ENCODE measurements at places on chromosomes 16 and 17.

DNA sequence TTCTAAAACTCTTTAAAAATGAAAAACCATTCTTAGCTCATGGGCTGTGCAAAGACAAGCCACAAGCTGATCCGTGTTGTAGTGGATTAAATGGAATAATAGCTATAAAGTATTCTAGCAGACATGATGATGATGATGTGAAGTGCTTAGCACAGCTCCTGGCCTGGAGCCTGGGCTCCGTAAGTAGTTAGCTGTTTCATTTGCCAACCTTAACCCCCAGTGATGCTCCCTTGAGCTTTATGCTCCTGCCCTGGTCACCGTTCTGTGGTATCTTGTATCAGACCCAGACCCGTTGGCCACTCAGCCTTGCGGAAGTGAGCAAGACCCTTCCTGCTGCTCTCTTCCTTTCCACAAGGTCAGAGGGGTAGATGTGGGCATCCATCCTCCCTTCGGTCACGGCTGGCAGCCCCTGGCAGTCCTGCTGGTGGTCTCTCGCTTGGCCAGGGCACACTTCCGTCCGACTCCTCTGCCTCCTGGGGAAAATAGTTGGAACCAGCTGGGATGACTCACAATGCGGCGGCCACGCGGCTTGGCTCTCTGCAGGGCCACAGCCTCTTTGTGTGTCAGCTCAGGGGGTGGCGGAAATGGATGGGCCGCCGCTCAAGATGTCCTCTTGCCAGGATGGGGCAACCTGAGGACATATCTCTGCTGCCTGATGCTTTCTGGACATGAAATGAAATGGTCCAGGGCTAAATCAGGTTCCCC lies 79.1 kb downstream of the GPR139 start:
- DNase-seq, result no peak

- DNase-seq, result peak; percentile 37
These were observed 4.6 kb downstream of the MMP28 start for GRCh38 chr17:35790841-35791240.

GRCh38 chr17:10178506-10178991 lies 19.9 kb downstream of the GAS7 start:
- no peak for DNase-seq

DNA sequence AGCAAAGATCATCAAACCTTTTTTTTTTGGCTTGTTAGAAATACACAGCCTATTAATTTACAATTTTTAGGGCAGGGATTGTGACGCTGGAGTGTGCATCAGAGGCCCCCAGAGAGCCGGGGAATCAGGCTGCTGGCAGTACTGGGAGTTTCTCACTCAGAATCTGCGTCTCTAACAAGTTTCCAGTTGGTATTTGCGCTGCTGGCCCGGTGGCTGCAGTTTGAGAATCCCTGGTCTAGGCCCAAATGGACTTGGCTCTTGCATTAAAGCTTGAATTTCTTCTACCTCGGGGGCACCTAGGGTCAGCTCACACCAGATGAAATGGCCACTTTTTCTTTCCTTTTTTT lies 150.9 kb upstream of the CIBAR2 start:
- no peak for DNase-seq

DNA sequence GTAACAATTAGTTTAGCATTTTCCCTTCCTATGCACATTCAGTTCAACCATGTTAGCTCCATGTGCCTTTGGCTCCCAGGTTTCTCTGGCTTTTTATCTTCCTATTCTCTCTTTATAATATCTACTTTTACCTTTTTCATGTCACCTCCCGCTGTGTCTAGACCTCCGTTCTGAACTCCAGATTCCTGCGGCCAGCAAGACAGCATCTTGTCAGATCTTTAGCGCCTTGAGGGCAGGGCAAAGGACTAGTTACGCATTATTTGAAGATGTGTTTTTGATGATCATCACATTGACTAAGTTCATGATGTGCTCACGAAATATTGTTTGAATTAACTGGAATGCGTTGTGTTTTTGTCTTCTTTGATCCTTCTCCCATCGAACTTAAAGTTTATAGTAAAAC lies 1126.8 kb downstream of the CDH11 start:
- no peak for DNase-seq

GRCh38 chr17:82800885-82801284 lies 38.9 kb downstream of the ZNF750 start:
- DNase-seq, result no peak

GRCh38 chr16:6684076-6684673 lies 648.5 kb upstream of the RBFOX1 start:
- DNase-seq, result peak; percentile 35

DNA sequence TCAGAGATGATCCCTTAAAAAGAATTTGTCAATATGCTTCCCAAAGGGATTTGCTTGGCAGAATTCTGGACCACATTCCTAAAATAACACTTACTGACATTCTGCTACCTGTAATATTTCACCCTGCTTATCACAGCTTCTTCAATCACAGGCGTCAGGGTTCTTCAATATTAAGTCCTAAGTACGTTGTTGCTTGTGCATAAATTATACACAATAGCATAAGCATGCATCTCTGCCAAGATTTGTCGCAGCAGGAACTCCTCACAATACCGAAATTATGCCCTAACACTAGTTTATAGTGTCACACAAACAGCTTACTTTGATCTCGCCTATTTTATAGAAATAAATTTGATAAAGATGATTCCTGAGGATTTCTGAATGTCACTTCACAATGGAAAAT lies 48.9 kb downstream of the UBE2G1 start:
- DNase-seq, result no peak

DNA sequence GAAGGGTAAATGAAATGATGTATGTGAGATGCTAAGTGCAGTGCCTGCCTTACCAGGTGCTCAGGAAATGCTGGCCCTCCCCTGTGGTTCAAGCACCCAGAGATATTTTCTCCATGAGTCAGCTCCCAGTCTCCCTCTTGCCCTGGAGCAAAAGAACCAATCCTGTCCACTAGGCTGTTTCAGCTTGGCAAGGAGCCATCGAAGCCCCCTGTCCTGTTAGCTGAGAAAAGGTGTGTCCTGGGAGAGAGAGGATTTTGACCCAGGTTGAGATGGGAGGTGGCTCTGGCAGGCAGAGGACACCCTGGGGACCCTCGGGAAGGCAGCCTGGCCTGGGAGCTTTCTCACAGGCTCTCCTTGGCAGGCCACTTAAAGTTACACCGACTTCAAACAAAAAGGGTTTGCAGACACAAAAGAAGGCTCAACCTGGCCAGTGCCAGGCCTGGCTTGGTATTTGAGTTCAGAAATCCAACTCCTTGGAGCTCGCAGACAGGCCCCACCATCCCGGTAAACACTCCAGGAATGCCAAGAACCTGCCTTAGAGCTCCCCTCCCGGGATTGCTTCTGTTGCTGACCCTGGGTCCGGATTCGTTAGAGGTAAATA lies 29.6 kb downstream of the NTN1 start:
- DNase-seq, result peak; percentile 62

DNA sequence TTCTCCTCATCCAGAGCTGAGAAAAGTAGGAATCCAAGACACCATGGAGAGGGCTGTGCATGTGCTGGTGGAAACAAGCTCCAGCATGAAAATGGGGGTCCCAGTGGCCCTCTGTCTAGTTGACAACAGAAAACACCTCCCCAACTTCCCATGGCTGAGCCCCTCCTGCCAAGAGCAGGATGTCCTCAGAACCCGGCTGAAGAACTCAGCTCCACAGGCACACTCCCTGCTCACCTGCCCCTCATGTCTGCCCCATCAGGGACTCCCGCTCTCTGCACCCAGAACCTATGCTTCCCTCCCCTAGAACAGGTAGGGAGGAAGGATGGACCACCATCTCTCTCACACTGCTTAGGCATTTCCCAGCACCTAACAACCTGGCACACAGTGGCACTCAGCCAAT lies 167.2 kb downstream of the C16orf78 start:
- DNase-seq, result no peak

GRCh38 chr16:67137605-67138004 lies 13.2 kb downstream of the B3GNT9 start:
- no peak for DNase-seq

DNA sequence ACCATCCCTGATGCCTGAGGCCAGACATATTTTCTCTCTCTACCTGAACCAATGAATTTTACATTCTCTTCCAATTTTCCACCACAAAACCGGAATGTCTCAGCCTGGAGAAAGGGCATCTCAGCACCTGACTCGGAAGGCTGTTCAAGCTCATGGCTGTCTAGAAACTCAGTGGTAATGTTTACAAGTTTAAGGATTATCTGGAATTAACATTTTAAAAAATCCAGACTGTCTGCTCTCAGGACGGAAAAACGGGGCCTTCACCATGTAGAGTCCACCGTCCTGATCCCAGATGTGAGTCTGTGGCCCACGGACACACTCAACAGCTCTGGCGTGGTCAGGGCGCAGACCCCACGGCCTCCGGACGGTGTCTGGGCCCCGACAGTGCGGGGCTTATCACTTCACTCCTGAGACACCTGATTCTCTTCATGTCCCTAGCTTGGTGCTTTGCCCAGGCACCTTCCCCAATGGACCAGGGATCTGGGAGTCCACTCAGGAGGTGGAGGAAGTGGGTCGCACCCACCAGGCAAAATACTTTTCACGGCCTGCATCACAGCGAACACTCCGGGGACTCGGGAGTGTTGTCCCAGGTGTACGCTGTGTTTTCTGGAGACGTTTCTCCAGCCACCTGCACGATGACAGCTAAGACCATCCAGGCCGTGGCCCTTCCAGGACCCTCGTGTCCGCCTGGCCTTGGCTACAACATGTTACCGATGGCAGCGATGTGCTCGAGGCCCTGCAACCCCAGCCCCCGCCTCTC lies 101.5 kb downstream of the ZNF778 start:
- DNase-seq, result no peak

GRCh38 chr16:1277617-1278282 lies 21.9 kb downstream of the TPSD1 start:
- DNase-seq, result no peak

- DNase-seq, result peak; percentile 87
These were observed 200.8 kb upstream of the KCNJ16 start for GRCh38 chr17:69874175-69874670.

- peak; percentile 70 for DNase-seq
These were observed 62.4 kb upstream of the MED9 start for GRCh38 chr17:17414341-17414805.

- DNase-seq, result no peak
These were observed 11.3 kb upstream of the CD300A start for GRCh38 chr17:74455025-74455545.

- no peak for DNase-seq
These were observed 54.9 kb upstream of the TOB1 start for GRCh38 chr17:50920891-50921586.

GRCh38 chr16:25966172-25967097 lies 274.7 kb downstream of the HS3ST4 start:
- DNase-seq, result no peak

GRCh38 chr17:29958947-29959657 lies 17.7 kb downstream of the EFCAB5 start:
- peak; percentile 83 for DNase-seq

DNA sequence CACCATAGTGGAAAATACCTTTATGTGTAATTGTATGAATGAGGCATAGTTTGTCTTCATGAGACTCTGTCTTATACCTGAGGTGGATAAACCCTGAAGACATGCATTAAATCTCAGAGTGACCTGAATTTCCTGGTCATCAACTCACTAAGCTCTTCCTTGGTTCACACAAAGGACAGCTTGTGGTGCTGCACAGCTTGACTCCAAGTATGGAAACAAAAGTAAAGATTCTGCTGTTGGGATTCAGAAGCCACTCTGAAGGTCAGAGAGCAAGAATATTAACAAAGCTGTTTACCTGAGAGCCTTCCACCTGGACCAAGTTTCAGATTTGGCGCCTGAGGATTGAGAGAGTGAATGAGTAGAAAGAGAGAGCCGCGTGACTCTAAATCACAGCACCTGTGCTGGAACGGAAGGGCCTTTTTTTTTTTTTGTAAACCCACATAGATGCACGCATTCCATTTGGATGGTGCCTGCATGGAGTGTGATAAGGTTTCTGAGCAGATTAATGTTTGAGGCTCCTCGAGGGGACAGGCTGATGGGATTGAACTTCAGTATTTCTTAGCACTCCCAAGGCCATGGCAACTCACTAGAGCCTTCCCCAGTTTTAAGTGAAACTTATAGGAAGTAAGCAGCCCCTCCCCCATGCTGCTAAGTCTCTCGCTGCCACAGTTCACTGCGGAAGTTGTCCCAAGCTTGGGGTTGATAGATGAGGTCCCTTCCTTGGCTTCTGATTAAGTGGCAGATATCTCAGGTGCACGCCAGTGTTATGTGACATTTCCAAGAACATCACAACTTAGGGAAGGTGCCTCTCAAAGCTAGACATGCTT lies 28.7 kb downstream of the CALB2 start:
- DNase-seq, result no peak

- no peak for DNase-seq
These were observed 5.4 kb downstream of the ABR start for GRCh38 chr17:1174263-1174880.

GRCh38 chr16:71855937-71856662 lies 10.3 kb downstream of the ATXN1L start:
- DNase-seq, result no peak

GRCh38 chr16:85019659-85020245 lies 7.8 kb upstream of the KIAA0513 start:
- DNase-seq, result no peak

- no peak for DNase-seq
These were observed 2.0 kb downstream of the PTX4 start for GRCh38 chr16:1486551-1487390.

DNA sequence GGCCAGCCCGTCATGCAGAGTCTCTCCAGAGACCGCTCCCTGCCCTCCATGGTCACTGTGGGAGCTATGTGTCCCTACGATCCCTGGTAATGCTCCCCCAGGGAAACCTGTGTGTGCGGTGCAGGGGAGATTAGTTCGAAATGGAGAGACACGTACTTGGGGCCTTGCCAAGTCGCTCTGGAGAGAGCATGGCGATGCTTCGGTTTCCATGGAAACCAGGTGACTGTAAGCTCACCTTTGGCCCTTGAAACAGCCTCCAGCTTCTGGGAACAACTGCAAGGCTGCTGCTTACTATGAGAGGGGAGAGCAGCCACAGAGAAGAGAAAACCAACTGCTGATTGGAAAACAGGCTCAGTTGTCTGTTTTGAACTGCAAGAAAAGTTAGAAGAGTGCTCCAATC lies 879.7 kb upstream of the EEF2KMT start:
- DNase-seq, result no peak

DNA sequence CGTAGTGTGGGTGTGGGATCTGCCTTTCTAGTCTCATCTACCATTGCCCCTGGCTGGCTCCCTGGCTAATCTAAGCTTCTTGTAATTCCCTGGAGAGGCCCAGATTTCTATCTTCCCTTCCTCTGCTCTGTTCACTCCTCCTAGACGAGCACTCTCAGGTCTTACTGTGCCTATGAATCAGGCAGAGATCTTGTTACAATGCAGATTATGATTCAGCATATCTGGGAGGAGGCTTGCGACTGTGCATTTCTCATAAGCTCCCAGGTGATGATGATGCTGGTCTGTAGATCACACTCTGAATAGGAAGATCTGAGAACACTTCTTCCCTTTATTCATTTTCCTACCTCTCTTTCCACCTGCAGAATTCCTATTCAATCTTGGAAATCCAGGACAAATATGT lies 200.1 kb downstream of the CBLN1 start:
- peak; percentile 65 for DNase-seq

- DNase-seq, result no peak
These were observed 4.1 kb downstream of the NDRG4 start for GRCh38 chr16:58503863-58504688.

- DNase-seq, result no peak
These were observed 17.0 kb downstream of the GFOD2 start for GRCh38 chr16:67702130-67702529.

Measured in PC-3 (cell line).